NCI-H2081 treated with DMSO at 0.1 percent for 48 hours (cell line): ENCODE measurements at places on chromosomes 1 and 21.

DNA sequence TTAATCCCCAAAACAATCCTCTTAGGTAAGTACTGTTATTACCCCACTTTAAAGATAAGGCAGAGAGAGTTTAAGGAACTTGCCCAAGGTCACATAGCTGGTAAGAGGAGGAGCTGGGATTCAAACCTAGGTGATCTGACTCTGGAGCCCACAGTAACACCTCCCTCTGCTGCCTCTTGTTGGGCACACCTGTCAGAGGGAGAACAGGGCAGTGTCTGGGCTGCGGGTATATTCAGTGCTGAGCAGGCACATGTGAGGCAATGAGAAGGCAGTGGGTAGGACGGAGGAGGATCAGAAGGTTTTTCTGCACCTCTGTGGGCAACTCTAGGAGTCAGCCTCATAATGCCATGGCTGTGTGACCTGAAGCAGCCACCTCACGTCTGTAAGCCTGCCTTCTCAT lies 1.8 kb downstream of the HPCA start:
- DNase-seq = no peak

DNA sequence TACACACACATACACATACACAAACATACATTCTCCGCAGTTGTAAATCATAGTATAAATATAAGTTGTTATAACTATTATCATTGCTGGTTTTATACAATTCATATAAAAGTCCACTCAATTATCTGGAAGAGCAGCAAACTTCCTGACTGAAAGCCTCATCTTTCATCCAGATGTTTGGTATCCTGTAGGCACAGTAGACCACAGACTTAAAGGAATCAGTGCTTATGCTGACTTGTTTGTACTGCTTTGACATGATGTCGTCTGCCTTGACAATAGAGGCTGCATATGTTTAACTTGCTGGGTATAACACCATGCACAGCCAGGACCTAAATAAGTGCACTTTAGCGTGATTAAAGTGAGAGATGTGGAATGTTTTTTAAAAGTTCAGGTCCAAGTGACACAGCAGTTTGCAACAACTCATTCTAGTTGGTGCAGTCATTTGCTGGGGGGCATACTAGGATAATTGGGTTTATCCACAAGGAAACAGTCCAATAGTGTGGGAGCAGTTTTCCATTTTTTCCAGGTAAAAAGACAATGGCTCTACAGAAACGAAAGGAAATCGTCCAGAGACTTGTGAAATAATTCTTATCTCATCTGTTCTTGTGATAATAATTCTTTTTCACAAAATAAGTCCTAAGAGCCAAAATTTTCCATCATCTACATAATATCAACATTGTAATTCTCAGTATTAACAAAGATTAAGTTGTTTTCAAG lies 110.3 kb upstream of the TSPAN2 start:
- no peak for DNase-seq

DNA sequence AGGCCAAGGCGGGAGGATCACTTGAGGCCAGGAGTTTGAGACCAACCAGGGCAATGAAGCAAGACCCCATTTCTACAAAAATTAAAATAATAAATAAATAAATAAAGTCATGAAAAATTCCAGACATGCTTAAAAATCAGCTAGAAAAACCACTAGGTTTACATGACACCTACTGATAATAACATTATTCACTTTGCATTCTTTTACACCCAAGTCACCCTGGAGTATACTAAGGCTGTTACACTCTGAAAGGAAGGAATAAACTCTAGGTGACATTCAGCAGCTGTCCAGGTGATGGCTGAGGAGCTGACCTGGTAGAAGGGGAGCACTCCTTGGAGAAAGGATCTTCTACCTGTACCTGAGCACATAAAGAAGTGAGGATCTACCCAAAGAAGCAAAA lies 179.2 kb downstream of the ZNF281 start:
- no peak for DNase-seq

DNA sequence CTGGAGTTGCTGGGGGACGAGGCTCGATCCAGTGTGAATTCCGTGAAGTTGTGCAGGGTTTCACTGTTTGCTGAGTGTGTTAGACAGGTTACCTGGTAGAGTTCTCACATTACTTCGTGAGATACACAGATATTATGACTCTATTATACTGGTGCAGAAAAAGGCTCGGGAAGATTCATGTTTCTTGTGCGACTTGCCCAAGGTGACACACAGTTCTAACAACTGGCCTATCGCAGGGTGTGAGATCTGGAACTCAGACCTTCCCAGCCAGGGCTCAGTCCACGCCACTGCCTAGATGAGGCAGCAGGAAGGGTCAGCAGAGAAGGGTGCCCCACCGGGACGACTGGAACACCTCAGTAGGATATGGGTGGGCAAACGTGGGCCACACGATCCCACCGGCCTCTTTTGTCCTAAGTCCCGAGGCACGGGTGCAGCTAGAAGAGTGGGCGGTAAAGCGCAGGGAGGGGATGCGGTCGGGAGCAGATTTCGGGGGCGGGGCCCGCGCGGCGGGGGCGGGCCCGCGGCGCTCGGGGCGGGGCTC lies 296 bp upstream of the RNPEP start:
- no peak for DNase-seq

DNA sequence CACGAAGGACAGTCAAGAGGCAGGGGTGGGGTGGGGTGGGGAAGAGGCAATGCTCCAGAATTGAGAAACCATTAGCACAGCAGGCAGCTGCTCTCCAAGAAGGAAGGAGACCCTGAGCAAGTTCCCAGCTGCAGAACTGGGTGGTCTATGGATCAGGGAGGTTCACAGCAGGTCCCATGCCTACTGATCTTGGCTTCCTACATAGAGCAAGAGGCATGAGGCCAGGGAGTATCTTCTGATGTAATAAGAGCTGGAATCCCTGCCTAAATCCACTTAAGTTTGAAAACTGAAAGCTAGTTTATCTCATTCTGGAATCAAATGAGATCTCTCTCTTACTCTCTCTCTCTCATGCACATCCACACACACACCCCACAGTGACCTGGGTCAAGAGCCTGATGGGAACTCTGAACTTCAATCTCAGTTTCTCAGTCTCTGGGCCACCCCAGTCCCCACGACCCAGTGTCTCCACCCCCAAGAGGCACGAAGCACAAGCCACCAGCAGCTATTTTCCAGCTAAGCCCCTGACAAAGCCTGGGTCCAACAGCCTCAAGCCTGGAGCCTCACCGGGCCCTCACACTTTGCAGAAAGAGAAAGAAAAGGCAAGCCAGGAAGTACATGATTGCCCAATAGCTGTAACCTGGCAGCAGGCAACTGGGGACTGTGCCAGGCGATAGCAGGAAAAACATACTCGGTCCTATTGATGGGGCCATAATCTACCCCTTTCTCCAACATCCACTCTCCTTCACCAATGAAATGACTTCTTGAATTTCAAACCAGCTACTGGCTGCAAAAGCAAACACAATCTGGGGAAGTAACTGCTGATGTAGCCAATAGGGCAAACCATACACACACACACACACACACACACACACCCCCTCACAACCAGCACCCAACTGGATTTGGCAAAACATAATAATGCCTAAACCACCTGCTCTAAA lies 2.2 kb downstream of the NUAK2 start:
- peak; percentile 90 for DNase-seq
